Esophagus squamous epithelium (tissue), 5 donors: ENCODE measurements at places on chromosomes 4 and X.

DNA sequence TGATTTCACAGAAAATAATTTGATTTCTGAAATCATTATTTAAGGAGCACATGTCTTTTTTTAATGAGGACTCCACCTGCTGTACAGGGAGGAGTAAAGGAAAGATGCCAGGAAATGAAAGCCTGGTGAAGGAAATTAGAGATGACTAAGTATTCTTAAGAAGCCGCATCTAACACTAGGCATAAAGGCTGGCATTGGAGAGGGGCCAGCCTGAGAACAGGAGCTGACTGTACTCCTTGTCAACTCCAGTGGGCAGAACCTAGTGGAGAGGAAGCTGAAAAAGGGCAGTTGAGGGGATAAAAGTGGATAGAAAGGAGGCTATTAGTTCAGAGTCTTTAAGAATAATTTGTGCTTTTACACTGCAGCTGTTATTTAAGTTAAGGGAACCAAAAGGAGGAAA, 393.0 kb downstream of the PPP1R2C start:
- no peak for DNase-seq

DNA sequence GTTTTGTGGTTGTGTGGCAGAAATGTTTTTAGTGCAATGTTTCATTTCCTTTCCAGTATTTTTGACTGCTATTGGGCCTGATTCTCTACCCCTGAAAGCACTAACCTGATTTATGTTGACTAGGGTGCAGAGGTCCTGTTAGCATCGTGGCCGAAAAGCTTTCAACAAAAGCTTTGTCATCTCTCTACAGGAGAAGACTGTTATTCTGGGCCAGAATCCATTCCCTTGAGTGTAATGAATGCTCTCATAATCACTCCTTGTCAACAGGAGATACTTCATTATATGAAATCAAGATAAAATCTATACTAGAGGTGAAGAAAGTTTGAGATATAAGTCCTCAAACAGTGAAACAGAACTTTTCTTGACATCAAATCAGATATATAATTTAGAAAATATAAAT, 195.5 kb downstream of the ZNF330 start:
- no peak for DNase-seq

DNA sequence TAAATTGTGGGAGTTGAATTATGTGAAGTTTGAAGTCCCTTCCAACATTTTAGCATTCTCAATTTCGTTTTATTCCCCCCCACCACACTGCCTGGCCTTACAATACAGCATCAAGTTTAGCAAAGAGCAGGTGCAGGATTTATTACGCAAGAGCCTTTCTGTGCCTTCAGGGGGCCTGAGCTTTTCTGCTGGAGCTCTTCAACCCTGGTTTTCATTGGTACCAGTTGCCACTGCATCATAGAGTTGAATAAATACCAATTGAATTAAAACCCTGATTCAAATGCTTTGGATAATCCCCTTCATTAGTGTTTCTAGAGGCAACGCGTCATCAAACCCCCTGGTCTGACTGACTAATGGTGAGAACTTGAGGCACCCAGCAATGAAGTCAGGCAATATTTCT, 43.6 kb upstream of the KIT start:
- no peak for DNase-seq

DNA sequence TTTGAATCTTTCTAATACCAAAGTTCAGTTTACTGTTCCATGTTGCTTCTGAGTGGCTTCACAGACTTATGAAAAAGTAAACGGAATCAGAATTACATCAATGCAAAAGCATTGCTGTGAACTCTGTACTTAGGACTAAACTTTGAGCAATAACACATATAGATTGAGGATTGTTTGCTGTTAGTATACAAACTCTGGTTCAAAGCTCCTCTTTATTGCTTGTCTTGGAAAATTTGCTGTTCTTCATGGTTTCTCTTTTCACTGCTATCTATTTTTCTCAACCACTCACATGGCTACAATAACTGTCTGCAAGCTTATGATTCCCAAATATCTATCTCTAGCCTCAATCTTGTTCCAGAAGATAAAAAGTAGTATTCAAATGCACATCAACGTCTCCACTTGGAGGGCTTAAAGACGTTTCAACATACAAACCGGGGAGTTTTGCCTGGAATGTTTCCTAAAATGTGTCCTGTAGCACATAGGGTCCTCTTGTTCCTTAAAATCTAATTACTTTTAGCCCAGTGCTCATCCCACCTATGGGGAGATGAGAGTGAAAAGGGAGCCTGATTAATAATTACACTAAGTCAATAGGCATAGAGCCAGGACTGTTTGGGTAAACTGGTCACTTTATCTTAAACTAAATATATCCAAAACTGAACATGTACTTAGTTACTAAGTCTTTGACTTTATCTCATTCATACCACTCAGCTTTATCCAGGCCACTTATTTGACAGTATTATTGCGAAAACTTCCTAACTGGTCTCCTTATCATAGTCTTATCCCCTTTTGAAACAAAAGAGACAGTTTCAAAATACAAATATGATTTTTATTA, 3.6 kb upstream of the AFP start:
- DNase-seq = no peak
